CD4-positive, alpha-beta T cell (primary cell): ENCODE measurements at places on chromosomes 3 and 15. TPM values are rescaled to one million over a fixed set of nuclear protein-coding genes. Genes with fewer than 3 reads are reported as not detected.

DNA sequence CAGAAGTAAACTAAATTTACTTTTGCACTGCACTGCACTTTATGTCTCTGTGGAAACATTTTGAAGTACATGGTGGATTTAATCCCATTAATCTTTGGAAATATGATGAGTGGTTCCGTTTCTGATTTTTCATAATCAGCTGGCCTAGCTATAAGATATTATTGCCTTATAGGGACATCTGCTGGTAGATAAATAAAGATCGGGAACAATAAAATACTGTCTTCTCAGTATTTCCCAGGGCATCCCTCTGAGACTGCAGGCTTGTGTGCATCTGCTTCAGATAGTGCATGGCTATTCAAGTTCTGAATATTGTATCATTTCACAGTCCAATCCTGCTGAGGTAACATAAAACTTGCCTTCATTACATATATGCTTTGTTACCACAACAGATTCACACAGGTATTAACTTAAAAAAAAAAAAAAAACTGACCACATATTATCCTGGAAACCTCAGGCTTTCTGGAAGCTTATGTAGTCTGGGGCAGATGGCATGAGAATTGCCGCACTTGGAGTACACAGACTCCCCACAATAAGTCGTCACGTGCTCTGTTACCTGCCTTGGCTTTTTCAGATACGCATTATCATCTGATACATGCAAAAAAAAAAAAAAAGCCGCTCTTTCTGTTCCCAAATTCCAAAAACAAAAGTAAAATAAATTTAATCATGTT, 330.8 kb upstream of the AGTR1 start:
- H3K27ac ChIP-seq = no peak overlapping the region
- H3K27me3 ChIP-seq = no peaks in the 10 kb centered on the region
- no peaks in the 10 kb centered on the region for H3K36me3 ChIP-seq
- no peak overlapping the region for H3K4me3 ChIP-seq
- no peak for DNase-seq

DNA sequence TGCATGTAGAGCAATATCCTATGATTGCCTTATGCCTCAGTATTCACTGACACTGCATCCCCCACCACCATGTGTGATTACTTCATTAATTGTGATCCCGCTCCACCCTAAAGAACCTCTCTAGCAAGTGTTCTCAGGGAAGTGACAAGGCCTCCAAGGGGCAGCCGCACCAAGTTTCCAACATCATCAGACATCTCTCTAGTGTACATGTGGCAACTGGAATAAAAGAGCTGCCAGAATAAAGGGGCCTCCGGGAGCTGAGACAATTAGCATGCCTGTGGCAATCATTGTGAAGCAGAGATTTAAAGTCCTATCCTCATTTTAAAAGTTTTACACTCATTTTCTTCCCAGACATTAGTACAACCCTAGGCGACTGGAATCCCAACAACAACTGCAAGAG, 902.1 kb upstream of the SEMA6D start:
- no peak overlapping the region for H3K27ac ChIP-seq
- DNase-seq = no peak
- no peak overlapping the region for H3K4me3 ChIP-seq
- H3K36me3 ChIP-seq = no peaks in the 10 kb centered on the region
- no peaks in the 10 kb centered on the region for H3K27me3 ChIP-seq

- no peaks in the 10 kb centered on the region for H3K36me3 ChIP-seq
- H3K27ac ChIP-seq = no peak overlapping the region
- no peaks in the 10 kb centered on the region for H3K4me1 ChIP-seq
- no peak overlapping the region for H3K4me3 ChIP-seq
- DNase-seq = no peak
Measured at GRCh38 chr3:36443028-36443686, 62.9 kb downstream of the STAC start.

DNA sequence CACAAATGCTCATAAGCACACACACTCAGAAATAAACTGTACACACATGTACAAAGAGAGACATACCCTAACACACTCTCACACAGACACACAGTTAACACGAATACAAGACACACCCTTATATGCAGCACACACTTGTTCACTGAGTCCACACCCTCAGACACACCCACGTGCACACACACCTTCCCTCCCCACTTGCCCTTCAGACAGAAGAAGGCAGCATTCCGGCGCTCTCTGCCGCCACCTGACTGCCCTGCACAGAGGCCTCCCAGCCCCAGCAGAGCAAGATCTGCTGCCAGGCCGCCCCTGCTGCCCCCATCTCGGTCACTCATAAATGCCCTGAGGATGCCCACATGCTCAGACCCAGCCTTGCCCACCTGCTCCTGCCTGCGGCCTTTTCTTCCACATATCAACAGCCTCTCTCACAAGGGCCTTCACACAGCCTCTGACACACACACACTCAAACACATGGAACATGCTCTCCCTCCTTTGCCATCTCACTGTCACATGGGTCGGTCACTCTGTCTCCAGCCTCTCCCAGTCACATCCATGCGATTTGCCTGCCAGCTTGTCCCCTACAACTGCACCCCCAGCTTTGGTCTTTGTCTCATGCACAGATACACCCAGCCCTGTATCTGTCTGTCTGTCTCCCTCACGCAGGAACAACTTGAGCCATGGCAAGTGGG, 71.1 kb downstream of the EPHB3 start:
- H3K4me3 ChIP-seq = no peak overlapping the region
- H3K27ac ChIP-seq = no peak overlapping the region
- peaks cover 21% of the 10 kb centered on the region for H3K4me1 ChIP-seq
- H3K27me3 ChIP-seq = no peaks in the 10 kb centered on the region
- H3K36me3 ChIP-seq = no peaks in the 10 kb centered on the region

GRCh38 chr3:52001443-52001974, 5.8 kb upstream of the RPL29 start:
- no peaks in the 10 kb centered on the region for H3K27me3 ChIP-seq
- peak; percentile 92 for DNase-seq
- H3K4me1 ChIP-seq = peaks cover 22% of the 10 kb centered on the region

DNA sequence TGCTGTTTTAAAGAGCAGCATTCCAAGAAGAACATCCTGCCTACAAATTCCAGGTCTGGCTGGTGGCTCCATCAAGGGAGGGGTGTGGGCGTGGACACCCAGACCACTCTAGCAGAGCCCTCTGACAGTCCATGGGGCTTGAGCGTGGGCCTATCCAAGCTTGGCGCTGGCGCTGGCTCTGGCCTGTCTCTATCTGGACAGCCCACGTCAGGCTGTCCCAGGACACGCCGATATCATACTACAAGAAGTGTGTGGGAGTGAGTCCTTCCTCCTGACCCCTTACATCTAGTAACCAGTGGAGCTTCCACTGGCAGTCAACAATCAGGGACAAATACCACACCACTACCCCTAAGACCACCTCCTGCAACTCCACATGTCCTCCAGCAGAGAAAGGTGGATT, 17.1 kb upstream of the DUSP7 start:
- no peak overlapping the region for H3K27ac ChIP-seq
- H3K4me3 ChIP-seq = no peak overlapping the region
- H3K36me3 ChIP-seq = no peaks in the 10 kb centered on the region
- H3K27me3 ChIP-seq = no peaks in the 10 kb centered on the region
- no peak for DNase-seq

- no peak overlapping the region for H3K27ac ChIP-seq
- H3K36me3 ChIP-seq = no peaks in the 10 kb centered on the region
- no peaks in the 10 kb centered on the region for H3K4me1 ChIP-seq
Measured at GRCh38 chr3:147757866-147758265, 348.7 kb downstream of the ZIC1 start.

DNA sequence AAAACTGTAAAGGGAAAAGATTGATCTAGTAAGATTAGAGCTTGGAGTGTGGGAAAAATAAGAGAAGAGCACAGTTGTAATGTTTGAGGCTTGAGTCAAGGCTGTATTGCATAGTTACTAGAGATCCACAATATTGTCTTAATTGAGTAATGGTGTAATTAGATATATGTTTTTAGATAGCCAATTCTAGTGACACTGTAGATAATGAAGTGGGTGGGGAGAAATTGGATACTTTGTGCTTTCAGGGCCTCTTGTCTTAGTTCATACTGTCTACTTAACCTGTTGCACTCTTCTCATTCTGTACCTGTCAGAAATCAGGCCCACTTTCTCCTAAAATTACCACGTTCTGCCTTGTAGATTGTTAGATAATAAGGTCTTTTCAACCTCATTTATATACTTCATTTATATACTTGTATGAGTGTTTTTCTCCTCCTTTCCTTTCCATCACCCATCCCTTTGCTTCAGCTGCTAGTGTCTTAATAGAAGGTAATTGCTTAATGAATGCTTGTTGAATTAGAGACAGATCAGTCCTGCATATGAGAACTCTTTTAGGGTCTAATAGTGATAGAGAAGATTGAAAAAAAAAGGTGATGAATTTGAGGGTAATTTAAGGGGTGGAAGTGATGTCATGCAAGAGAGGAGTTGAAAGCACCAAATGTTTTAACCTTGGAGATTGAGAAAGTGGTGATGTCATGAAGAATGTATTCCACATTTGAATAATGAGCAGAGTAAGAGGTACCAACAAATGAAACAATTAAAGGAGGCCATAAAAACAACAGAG, 32.0 kb downstream of the PIK3CA start:
- H3K4me1 ChIP-seq = peaks cover 3% of the 10 kb centered on the region
- H3K4me3 ChIP-seq = no peak overlapping the region
- H3K27ac ChIP-seq = no peak overlapping the region
- no peak for DNase-seq
- no peaks in the 10 kb centered on the region for H3K27me3 ChIP-seq

GRCh38 chr3:32934150-32934742, 17.2 kb upstream of the CCR4 start:
- H3K4me1 ChIP-seq = no peaks in the 10 kb centered on the region
- peaks cover 4% of the 10 kb centered on the region for H3K27me3 ChIP-seq
- H3K36me3 ChIP-seq = no peaks in the 10 kb centered on the region
- H3K4me3 ChIP-seq = no peak overlapping the region
- H3K27ac ChIP-seq = no peak overlapping the region

- H3K27ac ChIP-seq = no peak overlapping the region
- no peaks in the 10 kb centered on the region for H3K36me3 ChIP-seq
- DNase-seq = no peak
- H3K27me3 ChIP-seq = no peaks in the 10 kb centered on the region
Measured at GRCh38 chr3:26280517-26280916, 342.1 kb upstream of the LRRC3B start.

DNA sequence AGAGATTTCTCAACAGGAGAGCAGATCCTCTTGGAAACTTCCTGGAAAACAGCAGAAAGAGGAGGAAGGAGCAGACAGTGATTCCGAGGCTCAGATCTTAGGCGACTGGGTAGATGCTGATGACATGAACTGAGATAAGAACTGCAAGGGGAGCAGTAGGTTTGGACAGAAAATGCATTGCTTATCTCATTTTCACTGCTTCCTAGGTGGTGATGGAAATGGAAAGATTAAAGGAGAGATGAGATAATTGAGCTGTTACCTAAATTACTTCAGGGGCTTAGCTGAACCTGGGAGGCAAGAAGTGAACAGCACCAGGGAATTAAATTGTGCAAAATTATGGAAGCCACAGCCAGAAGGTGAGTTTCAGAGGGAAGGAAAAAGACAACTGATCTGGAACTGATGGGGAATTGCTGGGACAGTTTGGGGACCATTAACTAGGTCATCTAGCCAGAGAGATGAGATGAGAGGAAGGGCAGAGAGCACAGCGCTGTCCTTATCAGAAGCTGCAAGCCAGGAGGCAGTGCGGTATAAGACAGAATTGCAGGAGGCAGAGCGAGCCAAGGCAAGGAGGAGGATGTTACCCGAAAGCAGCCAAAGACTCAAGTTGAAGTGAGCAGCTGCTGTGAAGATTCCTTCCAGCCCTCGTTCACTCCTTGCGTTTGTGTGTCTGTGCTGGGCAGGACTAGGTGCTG, 140.4 kb downstream of the SRGAP3 start:
- no peaks in the 10 kb centered on the region for H3K36me3 ChIP-seq
- H3K27me3 ChIP-seq = no peaks in the 10 kb centered on the region
- no peak for DNase-seq
- H3K4me1 ChIP-seq = no peaks in the 10 kb centered on the region

DNA sequence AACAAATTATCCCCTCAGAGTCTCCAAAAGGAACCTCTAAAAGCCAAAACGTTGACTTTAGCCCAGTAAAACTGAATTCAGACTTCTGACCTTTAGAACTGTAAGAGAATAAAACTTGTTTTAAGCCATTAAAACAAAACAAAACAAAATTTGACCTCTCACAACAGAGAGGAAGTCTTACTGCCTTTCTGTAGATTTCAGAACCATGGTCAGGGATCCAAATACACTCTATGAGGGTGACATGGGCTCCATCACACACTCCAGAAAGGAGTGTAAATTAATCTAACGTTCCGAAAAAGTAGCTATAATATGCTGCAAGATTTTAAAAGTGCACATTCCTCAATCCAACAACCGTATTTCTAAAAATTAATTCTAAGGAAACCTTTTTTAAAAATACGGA, 19.2 kb upstream of the RPL14 start:
- no peaks in the 10 kb centered on the region for H3K27me3 ChIP-seq
- DNase-seq = no peak
- no peaks in the 10 kb centered on the region for H3K4me1 ChIP-seq
- no peak overlapping the region for H3K27ac ChIP-seq
- H3K36me3 ChIP-seq = no peaks in the 10 kb centered on the region

Gene CCR8
- 2.1 TPM for total RNA-seq

Gene ARHGAP11A
- 5.8 TPM for total RNA-seq

Gene LINGO1
- not detected for total RNA-seq

Gene DAPK2
- total RNA-seq = 1.3 TPM

Gene STRIT1
- not detected for total RNA-seq

Gene SLC22A14
- not detected for total RNA-seq

Gene POPDC2
- total RNA-seq = 2.6 TPM

Gene ARPP21
- total RNA-seq = not detected
